IPS DF 6.9 (cell line): ENCODE measurements at places on chromosomes 2 and 18.

GRCh38 chr2:216130346-216130971, 21.3 kb downstream of the XRCC5 start:
- DNase-seq, result no peak

GRCh38 chr2:128444816-128445522, 126.3 kb upstream of the HS6ST1 start:
- DNase-seq, result no peak

GRCh38 chr2:129908721-129909373, 70.6 kb upstream of the RAB6C start:
- no peak for DNase-seq

- DNase-seq, result no peak
Measured at GRCh38 chr2:232839411-232840079, 30.5 kb upstream of the SNORC start.

- peak; percentile 31 for DNase-seq
Measured at GRCh38 chr2:41853427-41854191, 194.2 kb upstream of the PKDCC start.

- DNase-seq, result no peak
Measured at GRCh38 chr2:18625563-18625962, 36.2 kb upstream of the NT5C1B start.

GRCh38 chr2:45011621-45012602, 2.7 kb upstream of the SIX2 start:
- no peak for DNase-seq

- DNase-seq, result no peak
Measured at GRCh38 chr18:74766251-74766650, 168.6 kb downstream of the ZNF407 start.

- no peak for DNase-seq
Measured at GRCh38 chr2:161761160-161761559, 136.9 kb downstream of the SLC4A10 start.

DNA sequence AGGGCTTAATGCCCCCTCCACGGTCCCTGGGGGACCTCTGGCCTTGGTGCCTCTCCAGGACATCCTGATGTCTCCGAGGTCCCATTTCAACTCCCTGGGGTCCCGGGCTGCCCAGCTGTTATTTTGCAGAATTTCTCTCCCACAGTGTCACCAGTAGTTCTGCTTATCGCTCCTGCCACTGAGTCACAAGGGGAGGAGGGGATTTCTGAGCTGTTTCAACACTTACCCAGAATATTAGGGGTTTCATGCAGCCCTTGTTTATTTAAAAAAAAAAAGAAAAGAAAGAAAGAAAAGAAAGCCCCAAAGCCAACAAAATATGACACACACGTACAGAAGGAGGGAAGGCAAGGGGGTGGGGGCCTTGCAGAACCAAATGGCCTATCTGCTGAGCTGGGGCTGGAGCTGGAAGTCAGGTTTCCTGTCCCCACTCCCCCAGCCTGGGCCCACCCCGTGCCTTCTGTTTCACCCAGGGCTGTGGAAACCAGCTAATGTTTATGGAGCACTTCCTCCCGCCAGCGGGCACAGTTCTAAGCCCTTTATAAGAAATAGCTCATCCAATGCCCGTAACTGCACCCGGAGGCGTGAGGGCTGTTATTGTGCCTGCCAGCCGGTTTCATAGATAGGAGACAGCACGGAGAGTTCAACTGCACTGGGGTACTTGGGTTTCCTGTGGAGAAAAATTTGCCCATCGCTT, 8.4 kb upstream of the ARID5A start:
- DNase-seq, result no peak

GRCh38 chr2:41764919-41765318, 282.9 kb upstream of the PKDCC start:
- no peak for DNase-seq

DNA sequence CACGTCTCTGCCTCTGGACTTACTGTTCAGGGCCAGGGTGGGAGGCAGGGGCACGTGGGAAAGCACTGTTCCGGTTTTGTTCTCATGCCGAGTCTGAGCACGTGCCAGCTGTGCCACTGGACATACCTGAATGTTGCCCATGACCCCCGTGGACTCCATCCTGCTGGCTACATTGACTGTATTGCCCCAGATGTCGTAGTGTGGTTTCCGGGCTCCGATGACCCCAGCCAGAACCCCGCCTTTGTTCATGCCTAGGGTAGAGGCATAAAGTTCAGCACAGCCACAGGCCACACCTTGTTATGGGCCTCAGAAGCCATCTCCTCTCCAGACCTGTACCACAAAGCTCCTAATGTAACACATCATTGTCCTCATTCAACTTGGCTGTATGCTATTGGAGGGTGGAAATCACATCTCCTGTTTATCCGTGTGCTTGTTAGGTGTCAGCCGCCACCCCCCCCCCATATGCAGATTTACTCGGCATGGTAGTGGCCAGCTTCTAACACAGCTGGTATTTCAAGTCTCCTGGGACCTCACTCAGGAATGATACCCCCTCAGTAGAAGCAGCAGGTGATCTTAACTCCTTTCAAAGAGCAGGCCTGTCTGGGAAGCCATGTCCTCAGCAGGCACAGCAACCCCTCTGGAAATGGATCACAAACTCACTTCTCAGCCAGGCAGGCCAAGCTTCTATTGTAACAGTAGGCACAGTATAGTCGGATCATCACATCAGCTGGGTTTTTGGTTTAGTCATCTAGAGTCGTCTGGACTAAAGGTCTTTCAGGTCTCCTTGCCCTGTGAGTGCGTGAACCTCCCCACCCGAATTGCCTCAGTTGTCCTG, 27.6 kb downstream of the CENPO start:
- DNase-seq, result no peak

GRCh38 chr2:102101849-102102635, 40.5 kb upstream of the IL1R1 start:
- no peak for DNase-seq

- DNase-seq, result no peak
Measured at GRCh38 chr2:39434233-39434897, 2.7 kb downstream of the MAP4K3 start.
